ENCODE measurements at places on chromosomes 12 and 14.

GRCh38 chr12:39392154-39392925 is 50.6 kb downstream of the KIF21A start:
- DNase-seq = no peak

GRCh38 chr12:15982071-15982470 is 70.9 kb downstream of the DERA start:
- no peak for DNase-seq

DNA sequence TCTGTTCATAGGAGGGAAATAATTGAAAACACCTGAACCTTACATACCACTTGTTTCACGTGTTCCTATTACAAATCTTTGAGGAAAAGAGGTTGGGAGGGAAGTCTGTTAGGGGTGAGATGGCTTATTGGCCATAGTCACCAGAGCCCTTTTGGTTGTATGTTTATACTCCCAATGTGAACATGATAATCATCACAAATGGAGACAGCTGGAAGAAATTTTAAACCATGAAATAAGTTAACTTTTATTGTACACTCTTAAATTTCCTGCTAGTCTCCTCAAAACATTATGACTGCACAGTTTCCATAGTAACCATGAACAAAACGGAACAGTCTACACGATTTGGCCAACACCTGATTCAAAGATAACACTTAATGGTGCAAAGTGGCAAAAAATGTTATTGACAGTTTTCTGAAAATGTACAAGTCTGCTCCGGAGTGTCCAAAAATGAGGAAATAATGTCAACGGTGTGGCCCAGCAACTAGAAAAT is 56.9 kb downstream of the LMNTD1 start:
- DNase-seq = no peak

DNA sequence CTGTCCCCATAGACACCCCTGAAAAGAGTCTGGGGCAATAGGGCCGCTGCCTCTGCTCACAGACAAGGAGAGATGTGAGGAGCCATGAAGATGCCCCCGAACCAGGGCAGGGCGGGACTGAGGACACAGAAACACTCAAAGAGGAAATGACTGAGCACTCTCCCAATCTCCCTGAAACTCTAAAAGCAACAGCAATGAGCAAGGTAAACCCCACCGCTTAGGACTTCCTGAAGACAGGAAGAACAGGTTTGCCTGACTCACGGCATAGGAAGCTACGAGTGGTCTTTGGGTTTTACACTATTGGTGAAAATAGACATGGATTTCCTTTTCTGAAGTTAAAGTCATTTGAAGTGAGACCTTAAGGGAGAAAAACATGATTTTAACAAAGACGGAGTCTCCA is 32.5 kb downstream of the STX2 start:
- no peak for DNase-seq

DNA sequence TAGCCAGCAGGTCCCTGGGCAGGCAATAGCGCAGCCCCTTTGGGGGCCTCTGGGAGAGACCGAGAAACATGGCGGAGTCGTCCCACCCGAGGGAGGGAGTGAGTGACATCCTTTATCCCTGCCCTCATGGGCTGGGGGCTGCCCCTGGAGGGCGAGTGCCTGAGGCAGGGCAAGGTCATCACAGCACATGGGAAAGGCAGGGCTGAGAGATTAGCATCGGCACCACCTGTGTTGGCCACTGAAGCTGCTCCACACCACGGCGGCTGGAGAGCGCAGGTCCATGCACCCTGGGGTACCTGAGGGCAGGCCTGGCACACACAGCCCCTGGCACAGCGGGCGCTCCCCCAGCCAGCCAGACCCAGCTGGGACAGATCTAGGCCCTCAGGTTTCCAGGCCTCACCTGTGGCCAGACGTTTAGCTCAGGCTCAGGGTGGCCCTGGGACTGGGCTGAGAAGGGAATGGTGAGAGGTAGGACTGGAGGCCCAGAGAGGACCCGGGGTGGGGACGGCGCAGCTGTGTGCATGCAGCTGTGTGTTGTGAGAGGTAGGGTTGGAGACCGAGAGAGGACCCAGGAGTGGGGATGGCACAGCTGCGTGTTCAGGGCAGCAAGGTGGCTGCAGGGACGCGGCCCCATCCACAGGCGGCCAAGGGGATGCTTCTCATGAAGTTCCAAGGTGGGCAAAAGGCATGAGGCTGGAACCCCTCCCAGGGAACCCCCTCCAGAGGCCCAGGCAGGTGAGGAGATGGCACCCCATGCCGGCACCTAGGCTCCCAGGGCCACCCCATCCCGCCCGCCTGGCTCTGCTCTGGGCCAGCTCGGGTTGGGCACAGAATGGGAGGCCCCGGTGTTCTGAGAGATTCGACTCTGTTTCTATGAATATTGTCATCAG is 74.1 kb downstream of the KIF26A start:
- no peak for DNase-seq

Measured in stimulated activated CD4-positive, alpha-beta T cell treated with anti-CD3 and anti-CD28 coated beads, Interleukin-1b, Interleukin-23, amount 100 ng/mL, for 24 hours (primary cell).